ENCODE measurements at places on chromosomes 5 and 9. TPM values are rescaled to one million over a fixed set of nuclear protein-coding genes. Genes with fewer than 3 reads are reported as not detected.

Gene LPAR1
- total RNA-seq, result 22.1 TPM

Gene SEMA4D
- 4.3 TPM for total RNA-seq

Gene DNAJC25
- 10.1 TPM for total RNA-seq

Gene LCN9
- total RNA-seq, result not detected

Gene ALDOB
- total RNA-seq, result not detected

Gene ODF2
- total RNA-seq, result 25.2 TPM

Gene OTP
- total RNA-seq, result 0.09 TPM

Gene GAS1
- 0.09 TPM for total RNA-seq

Gene CER1
- not detected for total RNA-seq

Gene POC5
- total RNA-seq, result 12.6 TPM

Gene MARVELD2
- 2.5 TPM for total RNA-seq

Gene WWC1
- total RNA-seq, result 70.4 TPM

Gene ZFP2
- total RNA-seq, result not detected

Gene FRMD3
- total RNA-seq, result 5.4 TPM

Gene PCDHB3
- total RNA-seq, result 0.02 TPM

Gene F12
- 15.9 TPM for total RNA-seq

Gene PLK2
- 34.3 TPM for total RNA-seq

Gene RGS14
- total RNA-seq, result 5.4 TPM

Gene CDX1
- not detected for total RNA-seq

Gene ASTN2
- total RNA-seq, result 4.1 TPM

Gene IFNA2
- not detected for total RNA-seq

Gene KIAA1958
- 2.3 TPM for total RNA-seq

Gene SPINK7
- not detected for total RNA-seq

Gene SMIM33
- total RNA-seq, result not detected

Gene PCDHGA6
- 0.22 TPM for total RNA-seq

Gene FKTN
- 8.6 TPM for total RNA-seq

Gene SH2D3C
- total RNA-seq, result 0.08 TPM

Gene DMRT3
- total RNA-seq, result not detected

Gene TAF11L10
- total RNA-seq, result not detected

Gene PTPDC1
- 4.5 TPM for total RNA-seq

Gene LVRN
- 0.03 TPM for total RNA-seq

Gene ADAM19
- 10.6 TPM for total RNA-seq

Gene PARP8
- total RNA-seq, result 0.07 TPM

Gene PCDHGB4
- 0.81 TPM for total RNA-seq

Gene TMEM8B
- 2.4 TPM for total RNA-seq

Gene TAF9
- total RNA-seq, result 135 TPM

Gene BTNL8
- not detected for total RNA-seq

Gene ZNF354C
- 0.79 TPM for total RNA-seq

Gene ZNG1C
- total RNA-seq, result 66.0 TPM

Gene MUSK
- total RNA-seq, result not detected

Gene DDX4
- not detected for total RNA-seq

Gene RNF183
- 0.19 TPM for total RNA-seq

Gene LCP2
- not detected for total RNA-seq

Gene DNAI1
- 0.18 TPM for total RNA-seq

Gene KIF4B
- total RNA-seq, result 0.02 TPM

Gene DAB2IP
- total RNA-seq, result 9.8 TPM

Gene TMEM252
- not detected for total RNA-seq

Gene PSMB7
- 328 TPM for total RNA-seq

Gene IL5
- not detected for total RNA-seq

Gene C1QTNF2
- total RNA-seq, result 0.04 TPM

Gene ARL10
- total RNA-seq, result 0.37 TPM

Gene IL13
- not detected for total RNA-seq

Gene EGR1
- total RNA-seq, result 12.1 TPM

Gene CMYA5
- total RNA-seq, result 0.06 TPM

Gene TLR4
- 0.10 TPM for total RNA-seq

Gene LCN15
- total RNA-seq, result not detected

Gene CYLC2
- total RNA-seq, result not detected

Gene SLC6A19
- 0.62 TPM for total RNA-seq

Gene SCGB3A2
- not detected for total RNA-seq
